ENCODE measurements at places on chromosomes 12 and 14.

DNA sequence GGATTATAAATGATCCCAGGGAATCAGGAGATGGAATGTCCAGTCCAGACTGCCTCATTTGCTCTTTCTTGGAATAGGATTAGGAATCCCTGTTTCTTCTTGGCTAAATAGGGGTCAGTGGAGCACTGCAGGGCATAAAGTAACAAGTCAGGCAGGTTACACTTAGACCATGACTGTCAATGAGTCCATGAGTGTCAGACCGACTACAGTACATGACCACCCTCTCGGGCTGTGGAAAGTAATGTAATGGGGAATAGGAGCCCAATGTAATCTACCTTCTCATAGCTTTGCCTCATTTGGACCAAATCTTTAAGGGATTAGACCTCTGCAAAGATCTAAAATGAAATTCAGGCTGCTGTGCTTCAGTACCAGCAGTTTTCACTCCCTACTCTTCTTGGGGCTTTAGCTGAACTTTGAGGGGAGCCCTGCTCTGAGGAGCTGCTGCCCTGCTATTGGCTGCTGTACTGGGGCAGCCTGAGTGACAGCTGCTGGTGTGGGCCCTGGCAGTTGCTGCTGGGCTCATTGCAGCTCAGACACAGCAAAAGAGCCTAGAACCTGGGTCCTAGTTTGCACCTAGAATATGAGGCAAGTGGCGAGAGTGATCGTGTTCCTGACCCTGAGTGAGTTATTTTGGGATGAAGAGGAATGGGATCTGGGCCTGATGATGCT is 62.2 kb upstream of the OR4E1 start:
- no peak for DNase-seq

- no peak for DNase-seq
Observed at GRCh38 chr14:39376667-39377403, 55.4 kb downstream of the FBXO33 start.

DNA sequence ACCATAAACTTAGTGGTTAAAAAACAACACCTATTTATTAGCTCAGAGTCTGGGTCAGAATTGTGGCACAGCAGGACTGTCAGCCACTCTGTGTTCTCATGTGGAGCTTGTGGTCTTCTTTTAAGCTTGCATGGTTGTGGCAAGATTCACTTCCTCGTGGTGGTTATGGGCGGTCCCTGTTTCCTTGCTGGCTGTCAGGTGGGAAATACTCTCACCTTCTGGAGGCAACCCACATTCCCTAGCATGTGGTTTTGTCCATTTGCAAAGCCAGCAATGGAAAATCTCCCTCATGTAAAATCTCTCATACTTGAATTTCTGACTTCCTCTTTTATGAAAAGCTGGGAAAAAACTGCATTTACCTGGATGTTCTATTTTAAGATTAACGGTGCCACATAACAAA is 229.8 kb downstream of the ALX1 start:
- DNase-seq, result no peak

GRCh38 chr14:105473677-105474482 is 741 bp upstream of the CRIP2 start:
- DNase-seq, result peak; percentile 92

GRCh38 chr14:90608929-90609341 is 207.3 kb downstream of the TTC7B start:
- DNase-seq, result no peak

Data from NCI-H1105 (cell line).